ENCODE measurements at places on chromosomes 12 and 14.

DNA sequence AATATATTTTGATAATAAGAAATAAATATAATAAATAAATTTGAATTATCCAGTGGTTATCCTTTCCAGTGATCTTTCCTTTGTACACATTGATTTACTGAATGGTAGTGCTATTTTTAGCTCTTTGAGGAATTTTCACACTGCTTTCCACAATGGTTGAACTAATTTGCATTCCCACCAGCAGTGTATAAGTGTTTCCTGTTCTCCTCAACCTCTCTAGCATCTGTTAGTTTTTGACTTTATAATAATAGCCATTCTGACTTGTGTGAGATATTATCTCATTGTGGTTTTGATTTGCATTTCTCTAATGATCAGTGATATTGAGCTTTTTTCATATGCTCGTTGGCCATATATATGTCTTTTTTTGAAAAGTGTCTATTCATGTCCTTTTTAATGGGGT is 333.7 kb downstream of the RAD51B start:
- no peak overlapping the region for H3K27ac ChIP-seq
- DNase-seq, result no peak
- no peaks in the 10 kb centered on the region for H3K4me1 ChIP-seq

- H3K36me3 ChIP-seq, result no peaks in the 10 kb centered on the region
- DNase-seq, result no peak
- no peak overlapping the region for H3K27ac ChIP-seq
- H3K4me1 ChIP-seq, result no peaks in the 10 kb centered on the region
Measured at GRCh38 chr14:75807667-75808360, 146.8 kb downstream of the TTLL5 start.

DNA sequence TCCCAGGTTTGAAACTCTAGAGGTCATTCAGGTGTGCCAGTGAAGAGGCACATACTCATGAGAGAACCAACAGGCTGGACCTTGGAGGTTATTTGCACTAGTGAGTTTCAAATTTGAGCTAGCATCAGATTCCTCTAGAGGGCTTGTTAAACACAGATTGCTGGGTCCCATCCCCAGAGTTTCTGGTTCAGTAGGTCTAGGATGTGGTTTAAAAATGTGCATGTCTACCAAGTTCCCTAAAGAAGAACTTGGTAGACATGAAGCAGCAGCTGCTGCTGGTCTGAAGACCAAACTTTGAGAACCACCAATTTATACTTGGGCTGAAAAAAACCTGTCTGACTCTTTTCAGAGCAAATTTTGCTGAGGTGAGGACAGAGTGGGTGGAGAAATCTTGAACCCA is 61.7 kb downstream of the SUSD6 start:
- H3K27me3 ChIP-seq, result no peaks in the 10 kb centered on the region
- H3K27ac ChIP-seq, result peak overlapping the region; percentile 4
- H3K4me1 ChIP-seq, result peaks cover 45% of the 10 kb centered on the region
- DNase-seq, result no peak

- peak overlapping the region; percentile 69 for H3K4me3 ChIP-seq
- H3K27me3 ChIP-seq, result no peaks in the 10 kb centered on the region
- H3K4me1 ChIP-seq, result peaks cover 95% of the 10 kb centered on the region
- peaks cover 6% of the 10 kb centered on the region for H3K36me3 ChIP-seq
- DNase-seq, result peak; percentile 77
- H3K27ac ChIP-seq, result peak overlapping the region; percentile 82
Measured at GRCh38 chr14:91399868-91400640, 17.6 kb downstream of the CCDC88C start.

DNA sequence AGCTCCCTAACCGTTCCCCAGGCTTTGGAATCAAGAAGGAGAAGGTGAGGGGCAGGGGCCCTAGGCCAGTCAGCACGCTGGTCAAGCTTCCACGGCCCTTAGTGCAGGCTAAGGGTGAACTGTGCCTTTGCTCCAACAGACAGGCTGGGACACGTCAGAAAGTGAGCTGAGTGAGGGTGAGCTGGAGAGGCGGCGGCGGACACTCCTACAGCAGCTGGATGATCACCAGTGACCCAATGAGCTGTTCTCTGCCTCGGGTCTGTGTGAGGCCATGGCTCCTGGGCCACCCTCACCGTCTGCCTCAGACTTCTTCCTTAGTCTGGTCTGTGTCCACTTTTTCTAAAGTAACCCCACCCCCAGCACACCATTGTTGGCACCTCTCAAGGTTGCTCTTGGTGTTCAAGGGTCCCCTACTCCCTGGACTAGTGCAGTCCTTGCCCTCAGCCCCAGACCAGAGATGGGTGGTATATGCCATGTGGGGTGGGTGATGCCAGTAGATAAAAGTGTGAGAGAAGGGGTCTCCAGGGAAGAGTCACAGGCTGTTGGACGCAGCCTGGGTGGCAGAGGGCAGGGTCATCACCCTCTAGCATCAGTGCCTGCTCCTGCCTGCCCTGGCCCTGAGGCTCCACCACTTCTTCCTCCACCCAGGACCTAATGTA is 20.7 kb downstream of the PRPF40B start:
- H3K4me1 ChIP-seq, result peaks cover 13% of the 10 kb centered on the region
- H3K4me3 ChIP-seq, result no peak overlapping the region
- H3K36me3 ChIP-seq, result peaks cover 42% of the 10 kb centered on the region
- no peaks in the 10 kb centered on the region for H3K27me3 ChIP-seq

DNA sequence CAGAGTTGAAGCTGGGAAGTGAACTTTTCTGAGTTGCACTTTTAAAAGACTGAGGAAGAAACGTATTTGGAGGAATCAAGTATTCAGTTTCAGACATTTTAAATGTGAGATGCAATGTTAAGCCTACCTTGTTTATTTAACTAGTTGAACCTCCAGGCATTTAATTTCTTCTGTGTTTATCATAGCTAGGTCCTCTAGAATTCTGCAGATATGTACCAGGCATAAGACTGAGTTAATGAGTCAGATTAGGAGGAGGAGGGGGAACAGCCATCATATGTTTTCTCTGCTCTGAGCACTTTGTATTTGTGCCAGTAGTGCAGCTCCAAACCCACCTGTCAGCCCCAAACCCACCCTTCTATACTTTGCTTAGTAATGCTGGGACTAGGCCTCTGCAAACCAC is 16.4 kb upstream of the SAMD4A start:
- no peak overlapping the region for H3K4me3 ChIP-seq
- no peak for DNase-seq
- no peaks in the 10 kb centered on the region for H3K36me3 ChIP-seq
- no peak overlapping the region for H3K27ac ChIP-seq
- H3K27me3 ChIP-seq, result no peaks in the 10 kb centered on the region

GRCh38 chr14:73136085-73136386 is 271 bp upstream of the PSEN1 start:
- H3K27ac ChIP-seq, result peak overlapping the region; percentile 96
- DNase-seq, result no peak
- H3K27me3 ChIP-seq, result no peaks in the 10 kb centered on the region
- peaks cover 17% of the 10 kb centered on the region for H3K4me1 ChIP-seq
- no peaks in the 10 kb centered on the region for H3K36me3 ChIP-seq

GRCh38 chr14:64217834-64218233 is 76.3 kb downstream of the ESR2 start:
- H3K27ac ChIP-seq, result no peak overlapping the region
- H3K4me3 ChIP-seq, result no peak overlapping the region
- no peak for DNase-seq
- H3K27me3 ChIP-seq, result no peaks in the 10 kb centered on the region
- peaks cover 4% of the 10 kb centered on the region for H3K4me1 ChIP-seq

- H3K4me3 ChIP-seq, result no peak overlapping the region
- no peaks in the 10 kb centered on the region for H3K4me1 ChIP-seq
- H3K27me3 ChIP-seq, result no peaks in the 10 kb centered on the region
- no peak for DNase-seq
Measured at GRCh38 chr14:89650077-89650978, 233.3 kb upstream of the FOXN3 start.

GRCh38 chr12:130487636-130488357 is 150.1 kb downstream of the PIWIL1 start:
- DNase-seq, result no peak
- no peak overlapping the region for H3K27ac ChIP-seq
- H3K4me1 ChIP-seq, result no peaks in the 10 kb centered on the region
- H3K4me3 ChIP-seq, result no peak overlapping the region
- no peaks in the 10 kb centered on the region for H3K27me3 ChIP-seq
